Activated naive CD8-positive, alpha-beta T cell treated with anti-CD3 and anti-CD28 coated beads, Interleukin-2, amount 10 ng/mL, durations not matched to agents 7 days and 5 days (primary cell): ENCODE measurements at places on chromosomes 2 and 18. TPM values are rescaled to one million over a fixed set of nuclear protein-coding genes. Genes with fewer than 3 reads are reported as not detected.

DNA sequence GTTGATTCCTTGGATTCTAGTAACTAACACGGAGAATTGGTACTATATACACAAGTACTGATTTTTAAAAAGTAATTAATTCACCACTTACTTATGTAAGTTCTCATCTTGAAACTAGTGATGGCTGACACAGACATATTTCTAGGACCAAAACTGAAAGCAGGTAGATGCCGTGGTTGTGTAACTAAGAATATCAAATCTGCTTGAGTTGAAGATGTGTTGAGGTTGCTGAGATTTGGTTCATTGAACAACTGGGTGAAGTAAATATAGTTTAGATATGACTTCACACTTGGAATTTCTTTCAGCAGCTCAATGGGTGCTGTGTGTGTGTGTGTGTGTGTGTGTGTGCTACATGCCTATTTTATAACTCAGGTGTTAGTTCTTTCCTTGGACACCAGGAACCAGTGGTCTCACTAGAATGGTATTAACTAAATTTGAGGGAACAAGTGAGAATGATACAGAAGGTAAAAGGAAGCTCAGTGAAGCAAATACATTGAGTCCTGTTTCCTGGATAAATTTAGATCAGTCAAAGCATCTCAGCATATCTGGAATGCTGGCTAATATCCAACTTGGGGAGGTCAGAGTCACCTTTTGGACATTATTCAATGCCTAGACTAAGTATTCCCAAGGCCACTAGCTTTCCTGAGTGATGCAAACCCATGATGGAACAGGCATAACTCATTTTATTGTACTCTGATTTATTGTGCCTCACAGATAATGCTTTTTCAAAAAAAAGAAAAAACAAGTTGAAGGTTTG, 110.7 kb upstream of the ZEB2 start:
- H3K4me1 ChIP-seq, result no peaks in the 10 kb centered on the region
- H3K27me3 ChIP-seq, result peaks cover 10% of the 10 kb centered on the region
- no peaks in the 10 kb centered on the region for H3K36me3 ChIP-seq
- no peak for DNase-seq
- H3K27ac ChIP-seq, result no peak overlapping the region
- no peak overlapping the region for H3K4me3 ChIP-seq

- H3K27ac ChIP-seq, result no peak overlapping the region
- no peak overlapping the region for H3K4me3 ChIP-seq
- no peak for DNase-seq
- peaks cover 2% of the 10 kb centered on the region for H3K4me1 ChIP-seq
- peaks cover 5% of the 10 kb centered on the region for H3K27me3 ChIP-seq
- H3K36me3 ChIP-seq, result no peaks in the 10 kb centered on the region
Measured at GRCh38 chr18:59432803-59433597, 73.9 kb upstream of the LMAN1 start.

DNA sequence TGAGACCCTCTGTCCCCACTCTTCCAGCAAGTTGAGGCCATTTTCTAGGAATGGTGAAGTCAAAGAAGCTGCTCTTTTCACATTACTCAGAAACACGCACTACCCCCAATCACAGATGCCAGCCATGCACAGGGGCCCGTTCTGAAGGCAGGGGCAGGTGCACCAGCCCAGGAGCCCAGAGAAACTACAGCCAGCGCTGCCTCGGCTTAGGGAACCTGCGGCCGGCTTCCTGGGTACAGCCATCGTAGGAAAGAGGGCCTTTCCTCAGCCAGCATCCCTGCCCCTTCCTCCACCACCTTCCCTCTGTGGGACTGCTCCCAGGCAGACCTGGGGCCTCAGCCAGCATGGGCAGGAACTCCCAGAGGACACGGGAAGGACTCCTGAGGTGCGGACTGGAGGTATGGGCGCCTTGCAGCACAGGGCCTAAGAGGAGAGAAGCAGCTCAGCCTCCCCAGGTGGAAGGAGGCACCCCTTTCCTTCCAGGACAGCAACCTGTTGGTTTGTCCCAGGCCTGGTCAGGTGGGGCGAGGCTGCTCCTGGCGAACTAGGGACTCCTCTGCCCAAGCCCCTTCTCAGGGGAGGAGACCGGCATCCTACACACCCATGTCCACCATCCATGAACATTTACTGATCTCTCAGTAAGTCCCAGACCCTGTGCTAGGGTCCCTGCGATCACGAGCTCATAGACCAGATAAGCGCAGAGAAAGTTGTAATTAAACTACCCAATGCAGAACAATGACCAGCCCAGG, 99.0 kb upstream of the ID2 start:
- no peak for DNase-seq
- H3K4me1 ChIP-seq, result peaks cover 41% of the 10 kb centered on the region
- H3K27me3 ChIP-seq, result peaks cover 10% of the 10 kb centered on the region
- H3K27ac ChIP-seq, result peak overlapping the region; percentile 81
- no peaks in the 10 kb centered on the region for H3K36me3 ChIP-seq

DNA sequence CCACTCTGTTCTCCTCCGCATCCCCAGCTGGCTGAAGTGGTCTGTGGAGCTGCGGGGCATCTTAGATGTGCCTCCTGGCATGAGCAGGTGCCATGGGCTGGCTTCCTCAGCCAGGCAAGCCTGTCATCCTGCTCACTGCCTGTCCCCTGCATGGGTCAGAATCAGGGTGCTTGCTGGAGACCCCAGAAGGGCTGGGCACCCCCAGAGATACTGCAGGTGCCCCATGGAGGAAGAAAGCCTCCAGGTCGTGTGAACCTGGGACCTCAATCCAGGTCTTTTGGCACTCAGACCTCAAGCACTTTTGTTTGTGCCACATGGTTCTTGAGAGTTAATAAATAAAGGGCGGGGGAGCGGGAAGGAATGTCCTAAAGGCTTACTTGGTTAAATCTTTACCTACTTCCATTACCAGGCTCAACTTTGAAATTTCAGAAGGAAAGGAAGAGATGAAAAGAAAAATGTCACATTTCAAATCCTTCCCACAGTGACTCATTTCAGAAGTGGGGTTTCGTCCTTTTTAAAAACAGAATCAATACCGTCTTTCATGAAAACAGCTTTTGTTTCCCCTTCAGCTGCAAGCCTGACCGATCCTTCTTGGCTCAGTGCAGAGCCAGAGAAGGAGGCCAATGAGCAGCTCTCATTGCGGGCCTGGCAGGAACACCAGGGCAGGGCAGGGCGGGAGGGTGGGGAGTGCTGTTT, 69.9 kb downstream of the RHOB start:
- no peaks in the 10 kb centered on the region for H3K27me3 ChIP-seq
- H3K4me3 ChIP-seq, result no peak overlapping the region
- DNase-seq, result no peak
- peaks cover 4% of the 10 kb centered on the region for H3K4me1 ChIP-seq
- H3K36me3 ChIP-seq, result no peaks in the 10 kb centered on the region

CPLX4 gene
- not detected for total RNA-seq

- H3K27ac ChIP-seq, result no peak overlapping the region
- H3K4me1 ChIP-seq, result no peaks in the 10 kb centered on the region
- no peak for DNase-seq
- H3K36me3 ChIP-seq, result no peaks in the 10 kb centered on the region
Measured at GRCh38 chr2:42850016-42850805, 57.8 kb upstream of the HAAO start.

TSHZ1 gene
- 25.2 TPM for total RNA-seq

DNA sequence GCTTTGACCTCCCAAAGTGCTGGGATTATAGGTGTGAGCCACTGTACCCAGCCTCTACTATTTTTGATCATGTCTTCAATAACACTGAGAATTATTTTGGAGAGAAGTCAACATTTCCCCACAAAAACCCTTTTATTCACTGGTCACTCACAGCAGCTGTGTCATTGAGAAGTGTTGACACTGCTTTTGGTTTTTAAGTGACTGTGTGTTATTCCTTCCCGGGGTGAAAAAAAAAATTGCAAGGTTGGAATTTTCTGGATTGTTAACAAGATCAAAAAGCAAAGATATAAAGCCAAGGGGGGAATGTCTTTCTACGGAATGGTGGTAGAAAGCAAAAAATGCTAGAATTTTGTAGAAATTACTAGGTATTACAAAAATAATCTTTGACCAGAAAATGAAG, 61.5 kb downstream of the TANC1 start:
- H3K36me3 ChIP-seq, result no peaks in the 10 kb centered on the region
- H3K4me1 ChIP-seq, result peaks cover 3% of the 10 kb centered on the region
- no peaks in the 10 kb centered on the region for H3K27me3 ChIP-seq
- H3K4me3 ChIP-seq, result no peak overlapping the region
- H3K27ac ChIP-seq, result no peak overlapping the region
- no peak for DNase-seq

CCDC178 gene
- not detected for total RNA-seq

DNA sequence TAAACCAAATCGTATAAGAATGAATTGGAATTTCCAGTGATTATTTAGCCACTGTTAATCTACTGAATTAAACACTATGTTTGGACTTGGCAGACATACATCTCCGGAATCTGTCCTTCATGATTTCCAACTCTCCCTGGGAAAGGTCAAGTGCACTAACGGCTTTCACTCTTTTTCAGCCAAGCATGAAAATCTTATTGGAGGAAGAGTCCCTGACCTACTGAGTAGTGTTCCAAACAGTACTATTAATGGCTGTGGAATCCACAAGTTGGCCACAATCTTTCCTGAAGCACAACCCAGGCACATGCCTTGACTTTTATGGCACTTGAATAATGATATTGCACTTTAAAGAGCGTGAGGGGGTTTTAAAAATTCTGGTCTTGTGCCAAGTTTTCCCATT, 318.9 kb upstream of the RND3 start:
- no peaks in the 10 kb centered on the region for H3K27me3 ChIP-seq
- H3K4me3 ChIP-seq, result no peak overlapping the region
- H3K4me1 ChIP-seq, result no peaks in the 10 kb centered on the region
- H3K27ac ChIP-seq, result no peak overlapping the region
- no peak for DNase-seq

DNA sequence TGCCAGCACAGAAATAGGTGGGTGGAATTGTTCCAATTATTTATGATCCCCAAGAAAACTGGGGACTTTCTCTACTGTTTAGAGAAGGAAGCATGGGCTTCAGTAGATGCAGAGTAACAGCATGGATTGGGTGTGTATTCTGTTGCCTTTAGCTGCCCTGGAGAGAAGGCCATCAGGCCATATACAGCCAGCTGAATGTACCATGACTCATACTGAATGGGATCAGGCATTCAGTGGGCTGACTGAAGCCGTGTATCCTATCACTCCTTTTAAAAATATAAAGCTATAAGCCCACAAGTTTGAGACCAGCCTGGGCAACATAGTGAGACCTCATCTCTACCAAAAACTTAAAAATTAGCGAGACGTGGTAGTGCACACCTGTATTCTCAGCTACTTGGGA, 16.7 kb upstream of the PLEKHM3 start:
- H3K27me3 ChIP-seq, result peaks cover 20% of the 10 kb centered on the region
- no peak overlapping the region for H3K4me3 ChIP-seq
- no peaks in the 10 kb centered on the region for H3K36me3 ChIP-seq
- DNase-seq, result no peak
- no peak overlapping the region for H3K27ac ChIP-seq
